Stomach (tissue), 19 donors: ENCODE measurements at places on chromosomes 4 and X. TPM values are rescaled to one million over a fixed set of nuclear protein-coding genes. Genes with fewer than 3 reads are reported as not detected.

DNA sequence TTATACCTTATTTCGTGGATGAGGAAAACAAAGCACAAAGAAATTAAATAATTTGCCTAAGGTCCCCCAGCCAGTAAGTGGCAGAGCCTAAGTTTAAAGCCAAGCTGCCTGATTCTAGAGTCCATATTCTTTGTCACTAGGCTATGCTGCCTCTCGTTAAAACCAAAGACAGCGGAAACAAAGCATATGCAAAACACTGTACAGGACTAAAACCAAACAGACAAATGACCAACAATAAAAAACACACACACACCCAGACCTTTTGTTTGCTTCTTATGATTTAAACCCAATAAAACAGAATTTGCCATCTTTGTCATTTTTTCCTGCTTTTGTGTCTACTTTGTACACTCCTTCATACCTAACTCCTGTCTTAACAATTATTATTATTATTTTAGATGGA lies 10.1 kb upstream of the VSIG1 start:
- DNase-seq = no peak

DNA sequence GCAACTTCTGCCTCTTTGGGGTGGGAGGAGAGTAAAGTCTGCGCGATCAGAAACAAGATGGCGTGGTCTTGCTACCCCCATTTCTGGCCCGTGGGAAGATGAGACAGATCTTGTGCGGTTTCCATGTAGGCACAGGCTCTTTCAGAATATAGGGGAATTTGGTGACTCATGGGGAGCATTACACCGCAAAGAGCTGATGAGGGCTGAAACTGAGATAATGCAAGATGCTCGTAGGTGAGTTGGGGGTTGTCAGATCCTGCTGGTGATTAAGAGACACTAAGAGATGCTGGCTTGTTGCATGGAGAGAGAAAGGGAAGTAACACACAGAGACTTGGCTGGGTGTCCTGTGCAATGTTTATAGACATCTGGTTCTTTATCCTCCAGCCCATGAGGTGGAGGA lies 1.5 kb downstream of the EVC start:
- no peak for DNase-seq

GRCh38 chrX:135480076-135480475 lies 40.4 kb upstream of the INTS6L start:
- no peak for DNase-seq

- no peak for DNase-seq
Observed at GRCh38 chr4:85508654-85509053, 33.7 kb downstream of the ARHGAP24 start.

DNA sequence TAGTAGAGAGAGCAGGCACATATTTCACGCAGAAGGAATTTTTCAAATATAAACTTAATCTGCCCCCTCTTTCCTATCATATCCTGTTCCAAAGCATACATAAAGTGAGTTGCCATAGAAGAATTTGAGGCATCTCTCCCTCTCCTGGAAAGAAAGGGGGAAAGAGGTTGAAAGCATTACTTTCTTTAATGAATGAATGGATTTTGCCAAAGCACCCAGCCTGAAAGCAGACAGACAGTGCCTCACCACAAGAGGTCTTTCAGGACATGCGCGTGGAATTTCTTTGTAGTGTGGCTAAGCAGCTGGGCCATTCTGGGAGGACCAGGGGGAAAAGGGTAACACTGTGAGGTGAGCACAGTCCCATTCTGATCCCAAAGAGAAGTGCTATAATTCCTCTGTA lies 651.4 kb downstream of the IQCM start:
- no peak for DNase-seq

DNA sequence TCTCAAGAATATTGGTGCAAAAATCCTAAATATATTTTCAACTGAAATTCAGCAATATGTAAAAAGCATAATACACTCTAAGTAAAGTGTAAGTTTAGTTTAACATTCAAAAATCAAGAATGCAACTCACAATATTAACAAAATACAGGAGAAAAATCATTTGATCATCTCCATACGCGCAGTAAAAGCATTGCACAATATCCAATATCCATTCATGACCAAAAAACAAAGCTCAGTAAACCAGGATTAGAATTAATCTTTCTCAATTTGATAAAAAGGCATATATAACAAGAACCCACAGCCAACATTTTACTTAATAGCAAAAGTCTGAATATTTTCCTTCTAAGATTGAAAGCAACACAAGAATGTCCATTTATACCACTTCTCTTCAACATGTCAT lies 48.3 kb upstream of the C4orf54 start:
- no peak for DNase-seq

Gene ENPP6
- not detected for total RNA-seq

Gene TRO
- total RNA-seq = 0.45 TPM

Gene SOWAHB
- 2.9 TPM for total RNA-seq

Gene PRDM8
- 4.0 TPM for total RNA-seq

Gene DMRTC1
- total RNA-seq = not detected
